Smooth muscle cell of the brain vasculature (primary cell): ENCODE measurements at places on chromosomes 7 and 10.

DNA sequence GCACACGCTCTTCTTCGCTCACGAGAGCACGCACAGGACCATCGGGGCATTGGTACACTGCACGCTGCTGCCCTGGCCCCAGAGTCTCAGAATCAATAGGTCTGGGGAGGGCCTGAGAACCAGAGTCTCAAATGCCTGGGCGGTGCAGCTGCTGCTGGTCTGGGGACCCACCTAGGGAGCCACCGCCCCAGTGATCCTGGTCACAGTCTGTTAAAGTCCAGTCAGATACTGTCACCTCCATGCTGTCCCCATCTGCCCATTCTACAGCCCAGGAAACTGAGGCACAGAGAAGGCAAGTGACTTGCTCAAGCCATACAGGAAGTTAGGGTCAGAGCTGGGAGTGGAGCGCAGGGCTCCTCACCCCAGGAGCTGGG lies 38.0 kb downstream of the ZCCHC24 start:
- DNase-seq: no peak

GRCh38 chr10:13072339-13072738 lies 27.6 kb upstream of the OPTN start:
- DNase-seq: no peak

GRCh38 chr7:85154282-85154937 lies 32.4 kb downstream of the SEMA3D start:
- DNase-seq: no peak

- DNase-seq: no peak
Observed at GRCh38 chr7:16114633-16115032, 306.7 kb downstream of the CRPPA start.

DNA sequence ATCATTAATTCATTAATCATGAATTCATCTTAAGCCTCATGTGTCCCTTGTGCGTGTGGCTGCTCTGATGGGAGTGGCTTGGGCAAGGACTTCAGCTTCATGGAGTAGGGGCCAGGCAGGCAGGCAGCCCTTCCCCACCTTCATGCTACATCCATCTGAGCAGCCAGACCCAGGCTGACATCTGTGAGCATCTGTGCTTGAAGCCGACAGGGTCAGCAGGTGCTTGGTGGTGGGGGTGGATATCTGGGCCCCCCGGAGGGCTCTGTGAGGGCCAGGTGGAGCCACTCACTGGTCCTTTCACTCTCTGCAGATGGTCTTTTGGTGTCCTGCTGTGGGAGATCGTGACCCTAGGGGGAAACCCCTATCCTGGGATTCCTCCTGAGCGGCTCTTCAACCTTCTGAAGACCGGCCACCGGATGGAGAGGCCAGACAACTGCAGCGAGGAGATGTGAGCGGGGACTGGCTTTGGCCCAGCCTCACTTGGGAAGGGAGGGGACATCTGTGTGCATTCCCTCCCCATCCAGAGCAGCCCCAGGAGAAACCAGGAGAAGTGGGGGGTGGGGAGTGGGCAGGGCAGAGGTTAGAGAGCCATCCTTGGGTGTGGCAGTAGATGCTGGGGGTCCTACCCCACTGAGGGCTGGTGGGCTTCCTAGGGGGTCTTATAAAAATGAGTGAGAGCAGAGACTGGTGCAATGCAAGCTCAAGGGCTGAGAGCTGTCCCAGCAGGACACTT lies 14.7 kb upstream of the CSGALNACT2 start:
- no peak for DNase-seq

DNA sequence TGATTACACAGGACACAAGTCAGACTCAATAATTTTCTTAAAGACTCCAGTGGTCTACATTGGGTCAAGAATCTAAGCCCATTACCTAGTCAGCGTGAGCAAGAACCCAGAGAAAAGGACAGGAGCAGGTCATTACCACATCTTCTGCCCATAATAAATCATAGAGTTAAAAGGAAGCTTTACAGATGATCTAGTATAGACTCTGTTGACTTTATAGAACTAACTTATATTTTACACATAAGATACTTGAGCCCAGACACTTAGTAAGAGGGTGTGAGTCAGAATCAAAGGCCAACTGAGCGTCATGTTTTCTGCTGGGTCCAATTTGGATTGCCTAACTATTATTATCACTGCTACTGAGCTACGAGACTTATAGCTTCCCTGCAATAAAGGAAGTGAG lies 206.1 kb upstream of the NPSR1 start:
- no peak for DNase-seq

DNA sequence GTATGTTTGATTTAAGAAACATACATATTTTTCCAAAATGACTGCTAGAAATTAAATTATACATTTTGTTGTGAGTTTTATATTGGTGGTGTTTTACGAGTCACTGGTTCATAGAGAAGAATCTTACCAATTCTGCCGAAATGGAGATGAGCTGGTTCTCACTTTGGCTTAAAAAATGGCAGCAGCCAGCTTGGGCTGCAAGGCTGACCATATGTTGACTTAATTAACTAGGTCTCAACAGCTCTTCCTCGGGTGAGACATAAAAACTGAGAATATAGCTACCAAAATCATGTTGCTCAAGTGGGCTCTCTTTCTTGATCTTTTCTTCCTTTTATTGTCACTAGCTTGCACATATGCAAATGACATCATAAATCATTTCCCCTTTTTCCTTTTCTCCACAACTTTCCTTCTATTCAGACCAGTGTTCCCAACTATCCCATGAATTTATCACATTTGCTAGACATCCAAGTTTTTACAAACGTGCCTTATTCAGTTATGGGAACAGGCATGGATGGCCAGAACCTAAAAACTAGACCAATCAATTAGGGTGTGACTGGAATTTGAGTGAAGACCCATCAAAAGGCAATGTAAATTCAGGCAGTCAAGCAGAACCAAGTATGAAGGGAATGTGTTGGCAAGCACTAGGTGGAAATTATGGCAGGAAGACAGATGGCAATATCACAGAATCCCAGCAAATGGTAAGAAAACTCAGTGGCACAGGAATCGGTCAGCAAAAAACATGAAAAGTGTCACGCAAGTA lies 6.4 kb upstream of the TSPAN12 start:
- DNase-seq: no peak

DNA sequence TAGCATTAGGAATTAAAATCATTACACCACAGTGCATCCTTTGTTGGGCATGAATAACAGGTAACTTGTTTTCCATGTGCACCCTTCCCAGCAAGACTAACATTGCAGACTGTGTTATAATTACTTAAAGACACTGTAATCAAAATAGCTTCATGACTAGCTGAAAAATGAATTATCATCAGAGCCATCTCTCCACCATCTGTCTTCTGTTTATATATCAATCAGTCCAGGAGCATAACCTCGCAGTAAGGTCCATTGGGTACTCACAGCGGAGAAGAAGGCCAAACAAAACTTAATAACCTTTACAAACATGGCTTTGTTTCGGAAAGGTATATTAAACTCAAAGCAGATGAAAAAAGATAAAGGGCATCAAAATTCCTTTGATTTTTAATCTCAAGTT lies 90.6 kb downstream of the ODAD2 start:
- no peak for DNase-seq

- no peak for DNase-seq
Observed at GRCh38 chr7:66549466-66549865, 79.2 kb upstream of the KCTD7 start.

GRCh38 chr7:26696978-26697377 lies 167.4 kb downstream of the SKAP2 start:
- no peak for DNase-seq

- no peak for DNase-seq
Observed at GRCh38 chr10:111875725-111876124, 307.8 kb downstream of the GPAM start.

- DNase-seq: no peak
Observed at GRCh38 chr10:93703066-93703465, 674 bp upstream of the FRA10AC1 start.

DNA sequence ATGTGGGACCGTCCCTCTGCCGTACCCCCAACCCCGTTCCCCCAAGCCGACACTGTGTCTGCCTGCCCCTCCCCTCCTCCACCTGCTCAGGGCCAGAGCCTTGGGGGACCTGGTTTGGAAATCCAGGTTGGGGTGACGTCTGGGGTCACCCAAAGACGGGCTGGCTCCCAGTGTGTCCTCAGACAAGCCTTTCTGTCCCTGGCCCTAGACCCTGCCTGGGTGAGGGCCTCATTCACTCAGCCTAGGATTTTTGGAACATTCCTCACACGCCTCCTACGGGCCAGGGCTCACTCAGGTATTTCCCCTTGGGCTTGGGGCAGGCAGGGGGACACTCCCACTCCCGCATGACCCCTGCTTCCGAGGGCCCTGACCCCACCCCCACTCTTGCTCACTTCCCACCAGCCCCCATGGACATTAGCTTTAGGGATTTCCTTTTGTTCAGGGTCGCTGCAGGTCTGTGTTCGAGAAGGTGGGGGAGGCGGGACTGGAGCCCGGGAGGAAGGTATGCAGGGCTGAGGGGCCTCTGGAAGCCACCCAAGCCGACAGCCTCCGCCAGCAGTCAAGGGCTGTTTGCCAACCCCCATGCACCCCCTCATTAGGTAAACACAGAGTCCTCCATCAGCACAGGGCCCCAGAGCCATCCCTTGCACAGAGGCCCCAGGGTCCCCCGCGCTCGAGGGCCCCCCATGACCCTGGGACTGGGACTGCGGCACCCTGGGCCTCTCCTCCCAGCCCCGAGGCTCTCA lies 35.1 kb downstream of the PDGFA start:
- DNase-seq: no peak

DNA sequence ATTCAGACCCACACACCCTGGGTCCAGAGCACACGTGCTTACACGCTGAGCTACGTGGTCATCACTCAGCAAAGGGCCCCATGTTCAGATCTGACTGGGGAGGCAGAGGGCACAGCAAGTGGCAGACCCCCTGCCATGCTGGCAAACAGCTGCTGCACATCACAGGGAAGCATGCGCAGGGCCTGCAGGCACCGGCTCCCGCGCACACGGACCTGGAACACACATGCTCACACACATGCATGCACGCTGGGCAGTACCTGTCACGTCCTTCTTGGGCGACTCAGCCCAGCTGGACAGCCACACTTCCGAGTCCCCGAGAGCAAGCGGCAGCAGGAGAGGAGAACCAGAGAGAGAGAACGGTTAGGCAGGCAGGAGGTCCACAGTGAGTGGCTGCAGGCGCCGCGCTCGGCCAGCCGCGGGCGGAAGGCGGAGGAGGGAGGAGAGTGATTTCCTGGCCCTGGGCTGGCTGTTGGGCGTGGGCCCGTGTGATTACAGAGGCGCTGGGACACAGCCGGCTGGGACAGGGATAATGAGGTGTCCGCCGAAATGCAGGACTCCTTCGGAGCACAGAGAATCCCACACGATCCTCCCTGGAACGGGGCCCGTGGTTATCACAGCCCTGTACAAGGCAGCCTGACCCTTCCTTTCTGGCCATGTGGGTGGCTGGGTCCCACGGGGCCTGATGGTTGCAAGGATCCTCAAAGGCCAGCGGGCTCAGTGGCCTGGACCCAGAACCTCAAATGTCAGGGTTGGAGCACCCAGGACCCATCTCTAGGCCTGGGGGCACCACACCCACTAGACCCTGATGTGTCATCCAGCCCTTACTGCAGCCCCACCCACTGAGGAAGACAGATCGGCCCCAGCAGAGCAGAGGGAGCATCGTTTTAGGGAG lies 175.1 kb downstream of the NEURL1 start:
- DNase-seq: no peak

DNA sequence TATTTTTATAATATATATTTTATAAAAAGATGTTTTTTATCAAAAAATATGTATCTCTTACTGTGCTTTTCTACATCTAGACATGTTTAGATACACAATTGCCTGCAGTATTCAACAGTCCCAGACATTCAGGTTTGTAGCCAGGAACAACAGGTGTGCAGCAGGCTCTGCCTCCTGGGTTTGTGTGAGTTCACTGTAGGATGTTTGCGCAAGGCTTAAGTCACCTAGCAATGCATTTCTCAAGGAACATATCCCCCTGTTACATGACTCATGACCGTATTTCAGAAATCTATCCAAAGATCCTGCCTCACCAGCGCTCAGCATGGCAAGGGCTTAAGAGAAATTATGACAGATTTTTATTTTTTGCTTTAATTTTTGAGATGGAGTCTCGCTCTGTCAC lies 41.5 kb downstream of the PITRM1 start:
- no peak for DNase-seq

DNA sequence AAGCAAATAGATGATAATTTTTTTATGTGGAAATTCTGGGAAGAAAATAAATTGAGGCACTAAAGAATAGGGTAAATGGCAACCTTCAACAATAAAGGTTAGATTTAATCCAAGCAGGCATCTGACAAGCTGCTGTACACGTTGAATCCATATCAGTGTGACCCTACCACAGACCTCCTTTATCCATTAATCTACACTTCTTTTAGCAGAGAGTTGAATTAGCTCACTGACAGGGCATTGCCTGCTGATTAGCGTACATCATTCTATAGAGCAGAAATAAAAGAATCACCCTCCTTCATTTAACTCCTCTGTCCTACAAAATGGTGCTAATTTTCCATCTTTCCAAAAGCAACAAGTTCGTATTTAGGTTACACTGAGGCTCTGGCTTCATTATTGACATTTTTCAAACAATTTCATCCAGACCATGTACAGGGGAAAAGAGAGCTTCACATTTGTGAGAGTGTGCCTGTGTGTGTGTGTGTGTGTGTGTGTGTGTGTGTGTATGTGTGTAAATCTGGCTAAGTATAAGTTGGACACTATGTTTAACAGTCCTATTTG lies 356.0 kb downstream of the TFEC start:
- no peak for DNase-seq

DNA sequence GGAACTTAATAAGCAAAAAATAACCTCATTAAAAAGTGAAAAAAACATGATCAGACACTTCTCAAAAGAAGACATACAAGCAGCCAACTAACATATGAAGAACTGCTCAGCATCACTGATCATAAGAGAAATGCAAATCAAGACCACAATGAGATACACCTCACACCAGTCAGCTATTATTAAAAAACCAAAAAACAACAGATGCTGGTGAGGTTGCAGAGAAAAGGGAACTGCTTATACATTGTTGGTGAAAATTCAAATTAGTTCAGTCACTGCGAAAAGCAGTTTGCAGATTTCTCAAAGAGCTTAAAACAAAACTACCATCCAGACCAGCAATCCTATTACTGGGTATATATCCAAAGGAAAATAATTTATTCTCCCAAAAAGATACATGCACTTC lies 513.3 kb downstream of the MDFIC start:
- DNase-seq: no peak

- DNase-seq: no peak
Observed at GRCh38 chr7:73585196-73585595, 6.8 kb upstream of the TBL2 start.
